ENCODE measurements at places on chromosomes 11 and 22.

GRCh38 chr11:72814286-72815109, at the start of gene ATG16L2:
Gene ATG16L2, plus strand, starts transcription at chr11:72814411. Its CDS starts 35 bp downstream, at chr11:72814446.
- peak; percentile 92 for DNase-seq

GRCh38 chr22:42717197-42717928, 3.3 kb downstream of the A4GALT start:
- no peak for DNase-seq

GRCh38 chr11:69257838-69258658, 35.9 kb upstream of the MYEOV start:
- DNase-seq = no peak

DNA sequence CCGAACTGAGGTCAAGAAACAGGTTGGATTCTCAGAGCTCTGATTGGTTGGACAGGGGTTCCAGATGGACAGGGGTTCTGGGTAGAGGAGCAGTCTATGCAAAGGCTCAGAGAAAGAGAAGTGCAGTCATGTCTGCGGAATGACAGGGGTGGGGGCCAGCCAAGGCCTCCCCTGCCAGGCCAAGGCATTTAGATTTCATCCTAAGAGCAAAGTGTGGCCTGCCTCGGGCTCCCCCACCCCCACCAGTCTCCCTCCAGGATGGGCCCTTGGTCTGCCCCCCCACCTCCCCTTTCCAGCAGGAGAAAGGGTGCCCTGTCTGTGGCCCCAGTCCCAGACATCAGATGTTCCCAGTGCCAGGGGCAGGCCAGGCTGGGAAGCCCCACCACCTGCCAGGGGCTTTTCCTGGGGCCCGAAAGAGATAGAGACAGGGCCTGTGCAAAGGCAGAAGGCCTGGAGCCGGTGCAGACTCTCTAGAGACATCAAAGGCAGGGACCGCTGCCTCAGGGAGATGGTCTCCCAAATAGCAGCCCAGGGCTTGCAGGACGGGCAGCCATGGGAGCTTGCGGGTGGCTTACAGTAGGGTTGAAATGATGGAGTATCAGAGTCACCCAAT, 9.4 kb downstream of the SUSD2 start:
- DNase-seq = no peak

DNA sequence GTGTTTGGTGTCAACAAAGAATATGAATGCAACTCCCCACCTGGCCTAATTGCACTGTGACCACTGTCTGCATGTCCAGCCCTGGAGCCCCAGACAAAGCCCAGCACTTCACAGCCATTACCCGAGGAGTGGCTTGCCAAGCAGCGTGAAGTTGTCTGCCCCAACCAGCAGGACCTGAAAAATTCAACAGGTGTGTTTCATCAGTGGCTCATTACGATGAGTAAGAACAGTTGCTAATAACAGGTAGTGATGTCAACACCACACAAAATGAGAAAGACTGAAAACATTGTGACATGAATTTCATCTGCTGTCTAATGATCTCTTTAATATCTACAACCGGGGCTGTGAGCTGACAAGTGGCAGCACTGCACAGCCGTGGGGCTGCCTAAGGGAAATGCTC, 10.3 kb downstream of the MRPL21 start:
- no peak for DNase-seq

GRCh38 chr11:13578514-13579140, 82.8 kb upstream of the PTH start:
- no peak for DNase-seq

DNA sequence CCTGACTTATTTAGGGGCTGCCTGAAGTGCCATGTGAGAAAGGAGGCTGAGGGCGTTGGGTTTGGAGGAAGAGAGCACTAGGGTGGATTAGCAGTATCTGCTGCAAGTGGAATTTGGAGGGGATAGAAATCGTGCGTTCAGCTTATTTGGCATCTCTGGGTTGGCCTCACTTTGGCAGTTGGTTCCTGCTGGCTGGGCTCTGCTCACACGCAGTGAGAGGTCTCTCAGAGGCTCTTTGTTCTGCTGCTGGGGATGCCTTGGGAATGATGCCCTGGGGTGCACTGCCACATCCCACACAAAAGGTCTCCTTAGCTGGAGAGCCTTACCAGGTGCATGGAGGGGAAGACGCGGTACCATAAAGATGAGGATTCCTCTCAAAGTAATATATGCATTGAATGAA, 17.7 kb upstream of the MICAL2 start:
- DNase-seq = no peak

- DNase-seq = no peak
Measured at GRCh38 chr11:93570759-93571413, 27.7 kb upstream of the SMCO4 start.

GRCh38 chr22:43345761-43346301, 2.7 kb upstream of the SCUBE1 start:
- no peak for DNase-seq

GRCh38 chr11:126282361-126282735, 545 bp upstream of the TIRAP start:
- DNase-seq = no peak

GRCh38 chr22:25111579-25112517, 87.8 kb upstream of the CRYBB3 start:
- DNase-seq = no peak

GRCh38 chr22:23938328-23939016, 22.5 kb downstream of the GSTT2B start:
- DNase-seq = no peak

- DNase-seq = no peak
Measured at GRCh38 chr11:1276041-1276790, 33.2 kb downstream of the TOLLIP start.

GRCh38 chr11:72744474-72744873, 7.7 kb downstream of the ARAP1 start:
- DNase-seq = no peak

DNA sequence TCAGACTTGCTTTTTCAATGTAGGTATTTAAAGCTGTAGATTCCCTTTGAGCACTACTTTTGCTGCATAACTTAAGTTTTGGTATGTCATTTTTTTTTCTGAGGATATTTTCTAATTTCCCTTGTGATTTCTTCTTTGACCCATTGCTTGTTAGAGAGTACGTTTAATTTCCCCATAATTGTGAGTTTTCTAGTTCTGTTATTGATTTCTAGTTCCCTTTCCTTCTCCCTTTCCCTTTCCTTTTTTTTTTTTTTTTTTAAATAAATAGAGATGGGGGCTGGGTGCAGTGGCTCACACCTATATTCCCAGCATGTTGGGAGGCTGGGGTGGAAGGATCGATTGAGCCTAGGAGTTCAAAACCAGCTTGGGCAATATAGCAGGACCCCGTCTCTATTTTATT, 30.8 kb downstream of the UBE2L3 start:
- DNase-seq = no peak

DNA sequence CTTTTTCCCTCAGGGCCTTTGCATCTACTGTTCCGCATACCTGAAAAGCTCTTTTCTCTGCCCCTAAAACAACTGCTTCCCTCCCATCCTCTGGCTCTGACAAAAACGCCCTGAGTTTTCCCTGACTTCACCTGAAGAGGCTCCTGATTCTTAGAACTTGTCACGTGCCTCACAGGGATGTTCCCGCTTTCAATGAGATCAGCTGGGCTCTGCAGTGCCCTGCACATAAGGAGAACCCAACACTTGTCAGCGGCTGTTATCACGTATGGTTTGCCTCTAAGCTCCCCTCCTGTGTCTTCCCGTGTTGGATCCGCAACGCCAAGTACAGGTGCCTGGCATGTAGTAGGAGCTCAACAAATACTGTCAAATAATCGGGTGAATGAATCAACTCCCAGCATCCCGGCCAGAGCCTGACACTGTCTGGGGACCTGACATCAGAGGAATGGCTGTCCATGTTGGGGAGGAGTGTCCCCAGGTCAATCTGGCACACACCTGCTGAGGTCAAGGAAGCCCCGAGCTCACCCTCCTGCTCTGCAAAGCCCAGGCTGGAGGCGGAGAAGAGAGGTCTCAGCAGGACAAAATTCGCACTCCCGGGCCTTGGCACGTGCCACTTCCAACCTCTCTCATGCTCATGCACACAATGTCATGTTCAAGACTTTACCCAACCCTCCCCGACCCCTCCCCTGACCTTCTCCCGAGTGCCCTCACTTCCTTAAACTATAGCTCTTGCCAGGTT, 4.2 kb upstream of the GRK2 start:
- DNase-seq = no peak

- no peak for DNase-seq
Measured at GRCh38 chr11:102010776-102011494, 36.3 kb upstream of the CFAP300 start.

DNA sequence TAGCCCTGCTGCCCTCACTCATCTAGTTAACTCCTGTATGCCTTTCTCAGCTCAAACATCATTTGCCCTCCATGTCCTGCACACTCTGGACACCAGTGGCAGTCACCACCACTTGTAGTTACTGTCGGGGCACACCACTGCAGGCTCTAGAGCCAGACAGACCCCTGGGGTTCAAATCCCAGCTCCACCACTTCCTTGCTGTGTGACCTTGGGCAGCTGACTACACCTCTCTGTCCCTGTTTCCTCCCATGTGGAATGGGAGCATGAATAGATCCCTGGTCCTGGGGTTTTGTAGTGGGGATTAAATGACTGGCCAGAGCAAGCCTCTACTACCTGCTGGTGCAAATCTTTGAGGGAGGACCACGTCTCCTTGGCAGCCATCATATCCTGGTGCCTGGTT, 7.8 kb upstream of the IFT27 start:
- DNase-seq = no peak

Data from activated CD4-positive, alpha-beta T cell treated with anti-CD3 and anti-CD28 coated beads, Interleukin-2, amount 50 U/mL, for 24 hours (primary cell).